Fibroblast of lung (primary cell): ENCODE measurements at places on chromosomes 5 and 9. TPM values are rescaled to one million over a fixed set of nuclear protein-coding genes. Genes with fewer than 3 reads are reported as not detected.
A peak's percentile ranks its signal among the peaks of the same experiment; 100 is the strongest.

Gene PCDH12
- total RNA-seq: under 0.01 TPM in 1 of 2 replicates, not detected in the other

- peak; percentile 72 for DNase-seq
Measured at GRCh38 chr9:92432350-92432749, 8.1 kb upstream of the OMD start.

Gene FSTL4
- 0.33 TPM in 1 of 2 replicates, not detected in the other for total RNA-seq

Gene MEGF10
- under 0.01 TPM in 2 replicates for total RNA-seq

- no peak for DNase-seq
Measured at GRCh38 chr9:100739666-100740065, 161.8 kb downstream of the CAVIN4 start.

GRCh38 chr5:113612060-113612496, 98.6 kb downstream of the YTHDC2 start:
- DNase-seq: peak; percentile 33

- DNase-seq: no peak
Measured at GRCh38 chr9:95250462-95251221, 66.9 kb downstream of the FANCC start.

DNA sequence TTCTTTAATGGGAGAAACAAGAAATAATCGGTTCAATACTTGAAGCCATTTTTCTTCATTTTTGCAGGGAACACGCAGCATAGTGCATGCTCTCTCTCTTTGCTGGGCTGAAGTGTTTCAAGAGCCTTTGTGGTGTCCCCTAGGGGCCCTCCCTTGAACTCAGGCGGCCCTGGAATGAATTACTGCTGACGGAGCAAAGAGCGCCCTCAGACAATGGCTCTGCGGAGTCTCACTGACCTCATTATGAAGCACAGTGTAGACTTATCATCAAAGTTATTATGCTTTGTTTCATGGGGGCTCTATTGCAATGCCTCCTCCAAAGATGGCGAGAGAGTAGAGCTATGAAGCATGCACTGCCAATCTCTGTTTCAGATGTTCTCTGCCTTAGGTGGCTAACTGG, 64.8 kb upstream of the ADCY2 start:
- no peak for DNase-seq

GRCh38 chr5:174409070-174409469, 315.3 kb upstream of the MSX2 start:
- no peak for DNase-seq

Gene CMBL
- total RNA-seq: 14.4 and 20.8 TPM in 2 replicates

Gene LCN2
- not detected in 2 replicates for total RNA-seq

Gene OBP2B
- total RNA-seq: not detected in 2 replicates

- DNase-seq: peak; percentile 42
Measured at GRCh38 chr9:100011062-100011681, 87.6 kb downstream of the ERP44 start.

DNA sequence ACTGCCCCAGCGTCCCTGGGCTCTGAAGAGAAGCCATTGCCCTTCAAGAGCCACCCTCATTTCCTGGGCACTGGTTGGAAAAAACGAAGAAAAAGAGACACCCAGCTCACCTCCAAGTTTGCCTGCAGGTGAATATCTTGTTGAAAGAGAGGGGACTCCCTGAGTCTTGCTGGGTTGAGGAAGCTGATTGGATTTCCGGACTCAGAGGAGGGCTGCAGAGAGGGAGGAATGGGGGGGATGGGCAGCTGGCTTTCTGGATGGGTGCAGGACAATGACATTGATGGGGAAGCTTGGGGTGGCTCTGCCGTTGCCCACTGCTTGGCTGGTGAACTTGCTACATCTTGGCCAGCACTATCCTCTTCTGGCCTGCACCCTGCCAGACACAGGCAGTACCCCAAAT, 31.0 kb upstream of the IER5L start:
- DNase-seq: no peak

DNA sequence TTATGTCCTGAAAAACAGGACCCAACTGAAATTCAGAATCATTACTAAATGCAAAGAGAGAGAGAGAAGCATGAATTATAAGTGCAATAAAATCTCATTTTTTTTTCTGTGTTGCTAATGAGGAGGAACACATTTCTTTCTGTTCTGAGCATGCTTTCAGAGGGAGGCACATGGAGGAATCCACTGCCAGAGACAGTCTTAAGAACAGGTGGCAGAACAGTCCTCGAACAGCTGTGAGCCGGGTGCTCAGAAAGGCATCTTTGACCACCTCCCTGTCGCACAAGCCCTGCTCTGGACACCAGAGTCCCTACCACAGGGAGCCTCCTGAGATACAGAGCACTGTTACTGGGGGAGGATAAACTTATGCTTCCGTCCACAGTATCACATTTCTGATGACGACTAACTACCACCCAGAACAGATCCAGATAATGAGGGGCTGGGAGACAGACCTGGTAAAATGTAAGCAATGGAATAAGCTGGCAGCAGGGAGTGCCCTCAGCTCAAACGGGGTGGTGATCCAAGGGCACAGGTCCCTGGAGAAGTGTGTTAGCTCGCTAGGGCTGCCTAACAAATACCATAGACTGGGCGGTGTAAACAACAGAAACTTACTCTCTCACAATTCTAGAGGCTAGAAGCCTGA, 134.0 kb downstream of the SLC1A3 start:
- peak; percentile 53 for DNase-seq

Gene C9
- total RNA-seq: under 0.01 and 0.33 TPM in 2 replicates

- peak; percentile 10 for DNase-seq
Measured at GRCh38 chr9:17191082-17191481, 56.2 kb downstream of the CNTLN start.

- peak; percentile 15 for DNase-seq
Measured at GRCh38 chr5:141260458-141261237, 15.5 kb downstream of the PCDHB15 start.

DNA sequence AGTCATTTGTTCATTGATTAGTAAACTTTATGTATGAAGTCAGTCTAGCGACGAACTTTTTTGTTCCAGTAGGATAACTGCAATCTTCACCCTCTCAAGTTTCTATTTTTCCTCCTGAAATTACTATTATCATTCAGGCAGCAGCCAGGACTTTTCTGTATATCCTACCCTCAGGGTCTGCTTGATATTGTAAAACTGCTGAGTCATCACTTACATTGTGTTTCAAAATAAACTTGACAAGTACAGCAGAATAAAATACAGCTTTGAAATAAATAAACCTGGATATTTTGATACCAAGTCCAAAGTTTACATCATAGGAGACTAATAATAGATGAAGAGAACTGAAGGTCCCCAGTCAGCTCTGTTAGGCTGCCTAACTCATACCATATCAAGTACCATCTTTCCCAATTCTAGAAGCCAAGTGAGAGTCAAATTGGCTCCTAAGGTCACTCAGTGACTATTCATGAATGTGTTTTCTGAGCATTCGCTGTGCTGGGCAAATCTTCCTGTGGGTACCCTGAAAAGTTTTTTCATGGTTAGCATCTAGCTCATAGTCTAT, 234.6 kb downstream of the PARP8 start:
- no peak for DNase-seq

GRCh38 chr9:72843520-72844439, 109.1 kb downstream of the ALDH1A1 start:
- DNase-seq: no peak

Gene DEPDC1B
- 2.1 and 2.5 TPM in 2 replicates for total RNA-seq

GRCh38 chr9:101477214-101477613, 41.6 kb upstream of the ALDOB start:
- DNase-seq: no peak

Gene RIMOC1
- total RNA-seq: 16.2 and 22.5 TPM in 2 replicates

GRCh38 chr5:160516696-160517530, 95.3 kb downstream of the PTTG1 start:
- no peak for DNase-seq

Gene SLC1A3
- total RNA-seq: 3.1 and 3.3 TPM in 2 replicates

Gene SLC34A1
- total RNA-seq: not detected in 2 replicates

- DNase-seq: no peak
Measured at GRCh38 chr9:33065157-33066076, 11.1 kb downstream of the SMU1 start.

Gene NKD2
- under 0.01 and 0.26 TPM in 2 replicates for total RNA-seq

GRCh38 chr9:24721621-24722020, 175.9 kb upstream of the IZUMO3 start:
- no peak for DNase-seq

GRCh38 chr5:103896593-103896992, 334.0 kb upstream of the NUDT12 start:
- DNase-seq: no peak

DNA sequence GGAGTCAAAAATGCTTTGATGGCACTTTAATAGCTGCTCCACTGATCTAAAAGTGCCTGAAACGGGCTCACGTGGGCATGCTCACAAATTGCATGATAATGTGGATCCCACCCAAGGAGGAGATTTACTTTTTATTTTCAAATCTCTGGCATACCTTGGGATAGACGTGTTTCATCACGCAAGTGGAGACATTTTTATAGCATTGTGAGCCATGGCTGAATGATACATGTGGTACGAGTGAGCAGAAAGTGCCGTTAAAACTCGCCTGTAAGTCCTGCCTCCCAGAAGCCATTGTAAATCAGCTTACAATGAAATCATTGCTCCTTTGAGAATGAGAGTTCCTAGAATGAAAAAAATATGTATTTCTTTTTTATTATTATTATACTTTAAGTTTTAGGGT, 514.7 kb downstream of the MAT2B start:
- no peak for DNase-seq
